Epithelial cell of alveolus of lung (primary cell): ENCODE measurements at places on chromosomes 5 and 9. TPM values are rescaled to one million over a fixed set of nuclear protein-coding genes. Genes with fewer than 3 reads are reported as not detected.

The EFNA5 gene
- total RNA-seq: 6.4 and 6.6 TPM in 2 replicates

The SLC6A3 gene
- total RNA-seq: not detected in 2 replicates

The FCN2 gene
- total RNA-seq: not detected in 2 replicates

The NUP155 gene
- 19.1 and 25.1 TPM in 2 replicates for total RNA-seq

The SMIM32 gene
- total RNA-seq: 0.16 TPM in 1 of 2 replicates, not detected in the other

The TTC23L gene
- total RNA-seq: not detected in 2 replicates

The FIBCD1 gene
- total RNA-seq: 4.7 and 30.7 TPM in 2 replicates

The ORM2 gene
- not detected in 2 replicates for total RNA-seq

The GABRA6 gene
- not detected in 2 replicates for total RNA-seq

The GPR151 gene
- total RNA-seq: not detected in 2 replicates

The NUTM2F gene
- not detected in 2 replicates for total RNA-seq

The TAF11L5 gene
- total RNA-seq: not detected in 2 replicates

The HK3 gene
- not detected in 2 replicates for total RNA-seq

The ADCY2 gene
- total RNA-seq: under 0.01 and 0.08 TPM in 2 replicates

The SPACA9 gene
- 3.2 and 14.8 TPM in 2 replicates for total RNA-seq

The PDE6A gene
- total RNA-seq: under 0.01 and 0.13 TPM in 2 replicates

The SPATA31D4 gene
- total RNA-seq: not detected in 2 replicates

The PARP8 gene
- total RNA-seq: 4.3 and 6.7 TPM in 2 replicates

The PRDM9 gene
- not detected in 2 replicates for total RNA-seq

The CCNJL gene
- 3.9 and 4.4 TPM in 2 replicates for total RNA-seq

The LURAP1L gene
- total RNA-seq: 21.5 and 57.2 TPM in 2 replicates

The TMEM215 gene
- not detected in 2 replicates for total RNA-seq

The ADAMTS13 gene
- total RNA-seq: 0.39 and 4.0 TPM in 2 replicates

The WWC1 gene
- 3.0 and 4.9 TPM in 2 replicates for total RNA-seq

The RGMB gene
- total RNA-seq: 32.6 and 76.0 TPM in 2 replicates

The KCNMB1 gene
- total RNA-seq: not detected in 2 replicates

The SUSD3 gene
- 1.8 TPM in 2 replicates for total RNA-seq

The GABBR2 gene
- total RNA-seq: 4.2 and 7.4 TPM in 2 replicates

The ADGRD2 gene
- total RNA-seq: not detected in 2 replicates

The CCL19 gene
- total RNA-seq: not detected in 2 replicates

The TXNDC8 gene
- total RNA-seq: not detected in 2 replicates

The PCDHGA3 gene
- total RNA-seq: 0.65 and 0.72 TPM in 2 replicates

The TMC1 gene
- not detected in 2 replicates for total RNA-seq

The INSYN2B gene
- 14.7 and 35.2 TPM in 2 replicates for total RNA-seq

The MARCHF11 gene
- total RNA-seq: not detected in 2 replicates

The GADD45G gene
- 1.8 and 6.5 TPM in 2 replicates for total RNA-seq

The SLC36A3 gene
- total RNA-seq: not detected in 2 replicates

The PPP2R2B gene
- total RNA-seq: not detected in 2 replicates

The ODF2 gene
- 14.3 and 25.5 TPM in 2 replicates for total RNA-seq

The FBP2 gene
- not detected in 2 replicates for total RNA-seq
